ENCODE measurements at places on chromosomes 13 and 19.

DNA sequence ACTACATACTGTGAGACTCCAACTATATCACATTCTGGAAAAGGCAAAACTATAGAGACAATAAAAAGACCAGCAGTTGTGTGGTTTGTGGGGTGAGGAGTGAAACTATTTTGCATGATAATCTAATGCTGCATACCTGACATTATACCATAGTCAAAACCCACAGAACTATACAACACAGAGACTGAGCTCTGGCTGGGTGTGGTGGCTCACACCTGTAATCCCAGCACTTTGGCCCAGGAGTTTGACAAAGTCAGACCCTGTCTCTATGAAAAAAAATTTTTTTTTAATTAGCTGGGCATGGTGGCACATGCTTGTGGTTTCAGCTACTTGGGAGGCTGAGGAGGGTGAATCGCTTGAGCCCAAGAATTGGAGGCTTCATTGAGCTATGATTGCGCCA lies 11.9 kb downstream of the ZNF541 start:
- no peak for DNase-seq

DNA sequence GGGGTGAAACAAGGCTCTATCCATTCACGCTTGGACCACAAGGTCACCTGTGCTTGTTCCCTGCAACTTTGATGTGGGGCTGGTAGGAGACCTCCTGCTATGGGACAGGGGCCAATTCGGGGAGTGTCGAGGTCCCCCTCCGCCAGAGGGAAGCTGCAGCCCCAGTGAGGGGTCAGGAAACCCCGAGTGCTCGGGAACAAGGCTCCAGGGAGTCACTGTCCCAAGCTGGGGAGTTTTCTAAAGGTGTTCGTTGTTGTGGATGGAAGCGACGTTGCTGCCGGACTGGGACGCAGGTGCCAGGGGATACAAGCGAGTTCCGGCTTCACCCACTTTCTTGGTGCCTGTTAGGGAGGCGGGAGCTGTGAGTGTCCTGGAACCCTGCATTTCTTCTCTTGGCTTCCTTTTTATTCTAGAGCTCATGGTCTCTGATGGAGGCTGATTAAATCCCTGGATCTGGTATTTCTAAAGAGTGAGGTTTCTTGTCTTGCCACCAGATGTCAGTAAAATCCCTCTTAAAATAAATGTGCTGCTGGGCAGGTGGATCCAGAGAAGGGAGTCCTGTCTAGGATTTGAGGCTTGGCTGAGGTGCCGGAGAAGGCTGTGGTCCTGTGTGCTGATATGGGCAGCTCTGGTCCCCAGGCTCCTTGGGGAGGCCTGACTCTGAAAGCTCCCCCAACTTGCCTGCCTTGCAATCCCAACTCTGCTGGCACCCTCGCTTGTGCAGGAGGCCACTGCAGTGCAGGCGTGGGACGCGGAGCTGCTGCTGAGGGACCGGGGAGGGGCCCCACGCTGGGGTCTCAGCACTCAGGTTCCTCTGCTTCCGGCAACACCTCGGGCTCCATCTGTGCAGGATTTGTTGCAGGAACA lies 153.9 kb downstream of the TEX29 start:
- peak; percentile 61 for DNase-seq

- DNase-seq: no peak
These were observed 365.9 kb downstream of the FGF14 start for GRCh38 chr13:102035969-102036368.

DNA sequence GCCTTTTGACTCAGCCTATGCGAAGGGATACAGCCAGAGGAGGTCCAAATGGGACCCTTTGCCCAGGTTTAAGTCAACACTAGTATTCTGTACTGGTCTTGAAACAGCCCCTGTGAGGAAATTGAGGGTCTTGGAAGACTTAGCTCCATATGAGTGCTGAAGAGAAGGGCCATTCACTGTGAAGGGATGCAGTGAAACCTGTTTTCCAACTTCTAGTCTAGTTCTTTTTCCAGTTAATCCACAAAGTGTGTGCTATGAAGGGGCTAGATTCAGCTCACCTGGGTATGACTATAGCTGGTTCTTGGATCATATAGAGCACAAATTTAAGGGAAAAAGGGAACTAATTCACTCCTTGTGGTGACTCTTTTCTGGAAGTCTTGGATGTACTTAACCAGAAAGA lies 4.0 kb downstream of the ZBTB32 start:
- DNase-seq: no peak

DNA sequence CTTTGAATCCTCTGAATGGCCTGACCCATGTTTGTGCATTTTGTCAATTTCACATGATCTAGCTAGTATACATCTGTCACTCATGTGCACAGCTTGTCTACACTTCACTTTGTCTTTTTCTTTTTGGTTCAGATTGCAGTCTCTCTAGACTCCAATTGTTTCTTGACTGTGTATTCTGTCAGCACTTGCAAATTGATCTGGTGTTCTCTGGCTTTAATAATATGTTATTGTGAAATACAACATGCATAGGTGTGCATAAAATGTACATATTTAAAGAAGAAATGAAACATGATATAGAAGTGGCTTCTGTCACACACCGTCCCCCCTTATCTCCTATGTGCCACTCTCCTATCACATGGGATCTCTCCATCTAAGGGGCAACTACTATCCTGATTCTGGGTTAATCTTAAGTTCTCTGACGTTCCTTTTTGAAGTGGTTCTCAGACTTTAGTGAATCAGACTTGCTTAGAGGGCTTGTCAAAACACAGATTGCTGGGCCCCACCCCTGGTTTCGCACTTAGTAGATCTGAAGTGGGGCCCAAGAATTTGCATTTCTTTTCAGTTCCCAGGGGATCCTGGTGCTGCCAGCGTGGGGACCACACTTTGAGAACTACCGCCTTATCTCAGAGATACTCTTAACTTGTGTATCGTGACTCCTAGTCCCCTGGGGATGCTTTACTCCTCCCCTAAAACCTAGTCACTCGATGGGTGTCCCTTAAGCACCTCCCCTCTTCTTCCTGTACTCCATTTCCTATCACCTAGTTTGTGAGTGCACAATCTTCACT lies 5.8 kb downstream of the KRTDAP start:
- no peak for DNase-seq

DNA sequence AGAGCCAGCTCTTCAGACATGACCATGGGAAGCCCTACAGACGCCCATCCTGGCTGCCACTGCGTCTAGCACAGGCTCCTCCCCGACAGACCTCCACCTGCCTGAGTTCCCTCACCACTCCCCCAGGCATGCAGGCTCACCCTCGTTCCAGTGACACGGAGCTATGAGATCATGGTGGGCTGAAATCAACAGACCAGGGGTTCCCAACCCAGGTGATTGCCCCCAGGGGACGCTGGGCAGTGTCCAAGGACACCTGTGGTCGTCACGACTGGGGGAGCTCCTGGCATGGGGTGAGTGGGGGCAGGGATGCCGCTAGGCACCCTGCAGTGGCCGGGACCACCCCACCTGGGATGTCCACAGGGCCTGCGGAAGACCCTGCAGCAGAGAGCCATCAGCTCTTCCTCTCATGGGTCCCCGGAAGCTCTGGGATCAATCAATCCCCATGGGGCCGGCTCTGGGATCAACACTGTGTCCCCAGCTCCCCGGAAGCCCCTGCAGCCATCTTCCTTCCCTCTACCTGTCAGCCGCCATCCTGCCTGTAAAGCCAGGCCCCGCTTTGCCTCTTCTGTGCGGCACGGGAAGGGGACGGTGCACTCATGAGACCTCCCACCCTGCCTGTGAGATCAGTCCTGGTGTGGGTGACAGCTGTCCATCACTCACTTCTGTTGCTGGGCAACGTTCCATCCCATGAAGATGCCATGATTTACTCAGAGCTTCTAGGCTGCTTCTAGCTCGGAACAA lies 12.8 kb upstream of the MADCAM1 start:
- DNase-seq: no peak

DNA sequence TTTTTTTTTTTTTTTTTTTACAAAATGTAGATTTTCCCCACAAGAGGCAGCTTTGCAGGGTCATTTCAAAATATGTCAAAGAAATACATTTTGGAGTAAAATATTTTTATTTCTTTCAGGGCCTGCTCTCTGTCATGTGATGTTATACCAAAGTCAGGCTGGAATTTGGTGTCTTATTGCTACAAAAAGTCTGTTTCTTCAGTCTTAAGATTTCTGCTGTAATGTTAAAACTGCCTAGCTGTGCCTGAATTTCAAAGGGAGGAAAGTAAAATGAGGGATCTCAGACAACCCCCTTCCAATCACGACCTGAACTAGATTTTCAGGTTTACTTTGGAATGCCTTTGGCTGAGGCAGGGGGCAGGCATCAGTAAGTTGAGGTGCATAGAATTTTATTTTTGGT lies 12.8 kb upstream of the GTF2F2 start:
- DNase-seq: no peak
